Stimulated activated CD4-positive, alpha-beta T cell treated with anti-CD3 and anti-CD28 coated beads, Interleukin-15, amount 100 ng/mL, for 24 hours (primary cell): ENCODE measurements at places on chromosomes 13 and 19.
A peak's percentile ranks its signal among the peaks of the same experiment; 100 is the strongest.

- no peak for DNase-seq
These were observed 222.8 kb downstream of the PCDH20 start for GRCh38 chr13:61192826-61193225.

GRCh38 chr13:43235028-43235427 lies 211.6 kb downstream of the DNAJC15 start:
- DNase-seq: no peak

DNA sequence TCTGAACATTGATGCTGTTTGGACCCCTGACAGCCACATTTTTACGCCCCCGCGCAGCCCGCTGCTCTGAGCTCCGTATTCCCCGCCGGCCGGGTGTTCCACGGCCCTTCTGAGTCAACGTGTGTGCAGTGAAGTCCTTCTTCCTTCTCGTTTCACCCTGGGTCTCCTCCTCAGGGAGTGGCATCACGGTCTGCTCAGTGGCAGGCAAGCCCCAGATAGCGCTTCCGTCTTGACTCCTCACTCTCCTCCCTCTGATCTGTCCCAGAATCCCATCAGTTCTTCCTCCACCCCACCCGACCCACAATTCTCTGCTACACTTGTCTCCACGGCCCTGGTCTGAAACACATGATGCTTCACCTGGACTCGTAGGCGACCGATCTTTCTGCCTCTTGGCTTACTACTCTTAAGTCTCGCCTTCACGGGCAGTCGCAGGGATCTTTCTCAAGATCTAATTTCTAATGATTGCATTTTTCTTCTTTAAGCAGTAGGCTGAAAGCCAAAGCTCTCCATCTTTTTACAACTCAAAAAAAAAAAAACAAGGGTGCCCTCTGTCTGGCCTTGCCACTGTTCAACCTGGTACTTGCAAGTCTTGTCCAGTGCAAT lies 33.9 kb downstream of the CCNE1 start:
- DNase-seq: peak; percentile 59

DNA sequence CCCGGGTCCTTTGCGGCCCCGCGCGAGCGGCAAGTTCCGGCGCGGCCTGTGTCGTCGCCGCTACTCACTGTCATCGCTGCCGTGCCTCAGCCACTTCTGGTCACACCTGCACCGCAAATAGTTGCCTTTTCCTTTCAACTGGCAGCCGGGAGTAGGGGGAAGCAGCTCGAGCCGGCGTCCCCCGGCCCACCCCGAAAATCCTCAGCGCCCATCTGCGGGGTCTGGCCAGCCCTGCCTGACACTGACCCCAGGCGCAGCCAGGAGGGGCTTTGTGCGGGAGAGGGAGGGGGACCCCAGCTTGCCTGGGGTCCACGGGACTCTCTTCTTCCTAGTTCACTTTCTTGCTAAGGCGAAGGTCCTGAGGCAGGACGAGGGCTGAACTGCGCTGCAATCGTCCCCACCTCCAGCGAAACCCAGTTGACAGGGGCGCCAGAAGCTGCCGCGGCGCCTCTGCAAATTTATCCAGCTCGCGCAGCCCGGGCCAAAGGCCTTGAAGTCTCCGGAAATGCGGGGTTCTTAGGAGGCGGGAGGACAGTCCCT lies 1.7 kb downstream of the PDX1 start:
- peak; percentile 48 for DNase-seq

DNA sequence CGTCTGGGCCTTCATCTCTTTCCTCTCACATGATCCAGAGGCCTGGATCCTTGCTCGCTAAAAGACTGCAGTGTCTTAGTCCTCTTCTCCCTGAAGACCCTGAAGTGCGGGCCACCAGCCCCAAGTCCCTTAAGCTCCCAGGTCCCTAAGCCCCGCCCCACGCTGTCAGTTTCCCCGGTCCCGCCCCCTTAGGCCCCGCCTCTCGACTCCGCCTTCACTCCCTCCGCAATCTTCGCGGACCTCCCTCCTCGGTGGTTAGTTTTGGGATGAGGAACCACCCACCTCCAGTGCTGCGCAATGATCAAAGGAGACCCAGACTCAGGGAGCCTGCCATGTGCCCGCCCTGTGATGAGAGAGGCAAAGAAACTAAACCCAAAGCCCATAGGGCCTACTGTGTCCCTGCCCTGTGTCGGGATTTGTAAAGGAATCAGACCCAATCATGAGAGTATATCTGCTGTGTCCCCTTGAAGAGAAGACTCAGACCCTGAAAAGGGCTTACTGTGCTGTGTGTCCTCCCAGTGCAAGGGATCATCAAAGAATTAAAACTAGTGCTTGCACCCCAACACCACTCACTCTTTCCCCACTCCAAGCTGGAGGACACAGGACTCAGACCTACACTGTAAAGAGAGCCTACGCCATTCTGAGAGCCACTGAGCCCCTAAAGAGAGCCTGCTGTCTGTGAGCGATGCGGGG lies 3.0 kb upstream of the COX6B1 start:
- DNase-seq: peak; percentile 94

- DNase-seq: no peak
These were observed 16.5 kb downstream of the DPF1 start for GRCh38 chr19:38207543-38207942.

DNA sequence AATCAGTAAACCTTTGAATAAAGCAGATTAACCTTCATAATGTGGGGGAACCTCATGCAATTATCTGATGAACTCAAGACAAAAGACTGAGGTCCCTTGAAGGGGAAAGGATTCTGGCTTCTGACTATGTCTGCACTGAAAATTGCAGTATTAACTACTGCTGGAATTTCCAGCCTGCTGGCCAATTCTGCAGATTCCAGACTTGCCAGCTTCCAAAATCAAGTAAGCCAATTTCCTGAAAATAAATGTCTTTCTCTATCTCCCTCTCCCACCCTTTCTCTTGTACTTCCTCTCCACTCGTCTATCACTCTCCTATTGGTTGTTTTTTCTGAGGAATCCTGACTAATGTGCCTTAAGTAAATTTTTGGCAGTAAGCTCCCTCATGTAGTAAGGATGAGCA lies 1479.9 kb upstream of the PRR20A start:
- no peak for DNase-seq

GRCh38 chr19:32895384-32895783 lies 25.8 kb upstream of the SLC7A9 start:
- DNase-seq: no peak

- no peak for DNase-seq
These were observed 2220.8 kb upstream of the PCDH20 start for GRCh38 chr13:63636316-63636993.

- peak; percentile 83 for DNase-seq
These were observed 14.0 kb upstream of the ATP8B3 start for GRCh38 chr19:1825909-1826556.

DNA sequence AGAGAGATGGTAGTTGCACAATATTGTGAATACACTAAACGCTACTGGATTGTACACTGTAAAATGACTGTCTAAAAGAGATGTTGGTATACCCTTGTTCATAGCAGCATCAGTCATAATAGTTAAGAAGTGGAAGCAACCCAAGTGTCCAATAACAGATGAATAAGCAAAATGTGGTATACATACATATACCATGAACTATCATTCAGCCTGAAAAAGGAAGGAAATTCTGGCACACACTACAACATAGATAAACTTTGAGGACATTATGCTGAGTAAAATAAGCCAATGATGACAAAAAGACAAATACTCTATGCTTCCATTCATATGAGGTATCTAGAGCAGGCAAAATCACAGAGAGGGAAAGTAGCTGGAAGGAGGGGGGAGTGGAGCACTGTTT lies 16.0 kb downstream of the DZIP1 start:
- no peak for DNase-seq
